ENCODE measurements at places on chromosomes 1 and 21.

GRCh38 chr1:244700808-244701207, 47.9 kb downstream of the DESI2 start:
- DNase-seq = no peak

DNA sequence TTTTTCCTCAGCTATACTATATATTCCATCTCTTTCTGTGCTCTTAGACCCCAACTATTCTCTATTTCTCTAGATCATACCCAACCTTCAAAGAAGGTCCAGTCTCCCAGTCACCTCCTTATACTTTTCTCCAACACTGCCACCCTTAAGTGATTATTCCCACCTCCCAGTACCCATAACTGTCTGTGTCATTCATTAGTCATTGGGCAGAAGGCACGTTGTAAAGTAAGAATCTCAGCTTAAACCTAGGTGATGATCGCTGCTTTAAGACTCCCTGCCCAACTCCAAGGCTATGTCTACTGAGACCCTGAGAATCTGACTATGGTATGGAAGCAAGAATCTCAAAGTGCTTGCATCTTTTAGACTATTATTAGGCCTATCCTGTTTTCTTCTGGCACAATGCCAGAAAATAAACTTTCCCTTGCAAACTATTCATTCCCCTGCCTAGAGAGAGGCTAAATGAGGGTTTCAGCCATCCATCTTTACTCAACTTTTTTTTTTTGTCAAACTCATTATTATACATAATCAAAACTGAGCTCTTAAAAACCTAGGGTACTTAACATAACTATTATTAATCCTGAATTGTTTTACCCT, 174.3 kb upstream of the DPT start:
- no peak for DNase-seq

DNA sequence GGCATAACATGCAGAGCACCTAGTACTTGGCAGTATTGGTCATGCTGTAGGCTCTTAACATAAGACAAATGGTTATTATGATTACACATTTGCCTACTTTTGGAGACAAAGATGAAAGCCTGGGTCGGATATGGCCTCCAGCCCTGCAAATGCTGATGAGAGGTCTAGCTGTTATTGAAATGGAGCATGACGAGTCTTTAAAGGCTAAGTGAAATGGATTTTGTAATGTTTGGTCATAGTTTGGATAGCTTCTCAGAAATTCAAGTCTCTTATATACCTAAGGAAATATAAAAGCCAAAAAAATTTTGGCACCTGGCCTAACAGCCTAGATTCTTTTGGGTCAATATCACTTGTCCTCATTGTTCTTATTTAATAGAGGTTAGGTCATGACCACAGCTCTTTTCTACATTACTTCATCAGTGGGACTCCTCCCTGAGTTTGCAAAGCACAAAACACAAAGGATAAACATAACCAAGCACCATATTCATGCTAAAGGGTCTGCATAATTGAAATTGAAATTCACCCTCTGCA, 69.2 kb upstream of the WLS start:
- no peak for DNase-seq

DNA sequence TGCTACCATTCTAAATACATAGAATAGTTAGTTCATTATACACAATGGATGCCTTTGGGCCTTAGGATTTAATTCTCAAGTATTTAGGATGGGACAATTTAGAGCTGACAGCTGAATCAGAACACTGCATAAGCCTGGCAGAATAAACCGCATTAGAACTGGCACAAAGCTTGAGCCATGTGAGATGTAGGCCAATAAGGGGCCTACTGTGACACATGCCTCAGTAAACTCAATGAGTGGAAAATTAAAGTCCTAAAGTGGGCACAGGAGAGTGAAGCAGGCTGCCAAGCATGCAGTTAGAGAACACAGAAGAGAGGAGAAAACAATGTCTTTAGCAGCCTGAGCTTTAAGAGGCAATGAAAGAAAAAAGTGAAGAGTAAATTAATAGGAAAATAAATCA, 24.3 kb downstream of the SCYL3 start:
- DNase-seq = peak; percentile 5

DNA sequence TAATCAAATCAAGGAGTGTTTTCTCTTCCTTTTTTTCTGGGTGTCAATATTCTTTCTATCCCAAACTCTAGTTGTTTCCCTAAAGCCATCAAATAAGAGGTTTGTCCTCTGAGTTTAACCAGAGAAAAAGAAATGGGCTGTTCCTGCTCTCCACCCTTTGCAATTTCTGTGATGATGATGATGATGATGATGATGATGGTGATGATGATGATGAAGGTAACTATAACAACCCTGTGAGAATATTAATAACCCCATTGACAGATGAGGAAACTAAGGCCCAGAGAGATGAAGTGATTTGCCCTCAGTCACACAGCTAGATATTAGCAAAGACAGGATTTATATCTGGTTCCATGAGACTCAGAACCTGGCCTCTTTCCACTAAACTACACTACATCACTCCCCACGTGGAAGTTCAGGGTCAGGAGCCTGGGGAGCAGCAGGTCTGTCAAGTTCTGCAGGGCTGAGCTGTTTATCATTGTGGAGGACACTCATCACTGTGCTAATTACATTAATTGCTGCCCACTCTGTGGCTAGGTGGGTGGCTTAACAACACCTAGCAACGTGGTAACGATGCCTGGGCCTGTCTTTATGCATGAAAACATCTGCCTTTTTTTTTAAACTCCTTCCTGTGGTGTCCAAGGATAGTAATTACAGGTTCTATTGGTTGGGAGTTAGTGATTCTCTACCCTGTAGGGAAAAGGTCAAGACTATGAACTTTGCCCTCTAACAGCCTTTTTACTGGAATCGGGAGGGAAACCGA, 19.0 kb upstream of the JUN start:
- no peak for DNase-seq
